ENCODE measurements at places on chromosomes 7 and 10. TPM values are rescaled to one million over a fixed set of nuclear protein-coding genes. Genes with fewer than 3 reads are reported as not detected.
A peak's percentile ranks its signal among the peaks of the same experiment; 100 is the strongest.

GRCh38 chr10:30022590-30022989, 36.8 kb downstream of the JCAD start:
- DNase-seq = no peak

DNA sequence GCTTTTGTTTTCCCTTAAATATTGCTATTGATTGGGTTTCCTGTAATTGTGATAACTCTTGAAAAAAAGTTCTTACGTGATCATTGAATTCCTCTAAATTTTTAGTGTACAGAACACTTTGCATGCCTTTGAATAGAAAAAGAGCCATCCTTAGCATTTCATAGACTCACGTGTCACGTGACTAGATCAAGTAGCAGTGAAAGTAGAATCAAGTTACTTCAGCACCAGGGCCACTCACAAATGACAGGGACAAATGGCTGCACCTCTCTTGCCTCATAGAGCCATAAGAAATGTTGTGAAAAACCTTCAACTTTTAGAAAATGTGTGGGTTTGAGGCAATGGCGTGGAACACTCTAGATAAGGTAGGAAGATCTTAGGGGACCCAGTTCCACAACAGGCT, 203.8 kb downstream of the ZEB1 start:
- DNase-seq = no peak

The APBB1IP gene
- 8.1 TPM for total RNA-seq

The TAS2R41 gene
- not detected for total RNA-seq

DNA sequence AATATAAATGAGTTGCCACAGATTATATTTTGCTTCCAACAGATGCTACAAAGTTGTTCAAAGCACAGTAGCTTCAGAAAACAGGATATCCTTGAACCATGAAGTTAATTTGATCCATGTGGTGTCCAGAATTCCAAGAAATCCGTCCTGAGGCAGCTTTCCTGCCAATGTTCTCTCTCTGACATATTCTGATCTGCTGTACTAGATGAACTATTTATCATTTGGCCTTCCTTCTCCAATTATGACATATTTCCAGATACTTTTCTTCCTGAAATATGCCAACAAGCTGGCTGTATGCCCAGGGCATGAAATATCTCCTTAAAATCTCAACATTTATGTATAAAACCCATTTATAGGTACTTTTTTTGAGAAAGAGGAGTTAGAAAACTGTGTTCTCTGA, 141.1 kb downstream of the SPAG6 start:
- no peak for DNase-seq

The EN2 gene
- total RNA-seq = 0.15 TPM

GRCh38 chr7:155289107-155289506, 8.6 kb upstream of the INSIG1 start:
- DNase-seq = no peak

GRCh38 chr10:49039409-49039808, 75.9 kb downstream of the VSTM4 start:
- no peak for DNase-seq

The EBF3 gene
- 10.1 TPM for total RNA-seq

The OPALIN gene
- total RNA-seq = not detected

- no peak for DNase-seq
Measured at GRCh38 chr10:133167693-133168616, 7.9 kb downstream of the KNDC1 start.

The MPLKIP gene
- total RNA-seq = 20.5 TPM

The CYP26A1 gene
- total RNA-seq = 0.29 TPM

The GPNMB gene
- total RNA-seq = 109 TPM

- peak; percentile 40 for DNase-seq
Measured at GRCh38 chr10:10644008-10644646, 373.5 kb upstream of the CELF2 start.

- peak; percentile 70 for DNase-seq
Measured at GRCh38 chr10:97574374-97575126, 2.0 kb downstream of the ANKRD2 start.

GRCh38 chr10:121598263-121599249, at the start of gene FGFR2:
FGFR2 (minus strand) TSS chr10:121598444; CDS start chr10:121593817, 4,627 bp downstream.
- DNase-seq = peak; percentile 82

DNA sequence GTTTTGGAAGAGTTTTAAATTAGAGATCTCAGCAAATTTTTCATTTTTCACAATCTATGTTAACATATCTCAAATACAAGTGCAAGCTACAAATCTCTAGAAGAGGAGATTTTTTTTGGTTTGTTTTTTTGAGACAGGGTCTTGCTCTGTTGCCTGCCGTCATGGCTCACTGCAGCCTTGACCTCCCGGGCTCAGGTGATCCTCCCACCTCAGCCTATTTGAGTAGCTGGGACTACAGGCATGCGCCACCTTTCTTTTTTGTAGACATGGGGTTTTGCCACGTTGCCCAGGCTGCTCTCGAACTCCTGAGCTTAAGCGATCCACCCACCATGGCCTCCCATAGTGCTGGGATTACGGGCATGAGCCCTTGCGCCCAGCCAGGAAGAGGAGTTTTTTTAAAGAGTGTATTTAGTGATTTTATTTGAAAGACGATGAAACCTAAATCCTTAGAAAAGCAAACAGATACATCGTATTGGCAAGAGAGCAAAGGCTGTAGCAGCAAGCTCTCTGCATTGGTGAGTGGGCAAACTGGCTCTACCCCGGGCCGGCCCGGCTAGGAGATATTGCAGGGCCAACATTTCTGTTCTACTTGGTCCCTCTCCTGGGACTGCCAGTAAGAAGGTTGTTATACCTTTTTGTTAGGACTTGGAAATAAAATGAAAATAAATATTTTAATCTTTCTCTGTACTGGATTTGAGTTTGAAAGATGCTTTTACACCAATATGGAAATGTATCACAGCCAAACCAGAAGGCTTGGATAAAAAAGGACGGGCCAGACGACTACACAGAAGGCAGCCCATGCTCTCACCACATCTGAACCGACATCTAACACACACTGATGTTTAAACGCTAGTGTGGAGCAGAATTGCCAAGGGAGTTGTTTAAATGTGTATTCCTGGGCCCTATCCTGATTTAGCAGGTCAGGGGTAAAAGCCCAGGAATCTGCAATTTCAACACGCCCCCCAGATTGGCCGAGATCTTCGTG, 49.6 kb upstream of the RHEB start:
- no peak for DNase-seq

The TMEM139 gene
- 4.1 TPM for total RNA-seq

GRCh38 chr7:107712025-107712424, 31.9 kb upstream of the CBLL1 start:
- no peak for DNase-seq

GRCh38 chr7:38211940-38212339, 33.9 kb downstream of the STARD3NL start:
- DNase-seq = no peak

DNA sequence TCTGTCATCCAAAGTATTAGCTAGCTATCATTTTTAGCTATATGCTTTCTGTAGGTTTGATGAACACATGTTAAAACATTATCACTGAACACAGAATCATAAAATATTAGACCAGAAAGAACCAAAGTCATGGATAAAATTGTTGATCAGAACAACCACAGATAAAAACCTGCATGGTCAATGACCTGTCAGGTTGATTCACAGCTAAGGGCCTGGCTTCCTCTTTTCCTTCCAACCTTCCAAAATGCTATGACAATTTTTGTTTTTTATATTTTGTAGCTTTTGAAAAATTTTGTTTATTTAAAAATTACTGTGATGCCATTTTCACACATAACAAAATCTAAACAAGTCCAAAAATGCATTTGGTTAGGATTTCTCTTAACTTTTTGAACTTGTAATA, 444.4 kb upstream of the CHRM2 start:
- no peak for DNase-seq

DNA sequence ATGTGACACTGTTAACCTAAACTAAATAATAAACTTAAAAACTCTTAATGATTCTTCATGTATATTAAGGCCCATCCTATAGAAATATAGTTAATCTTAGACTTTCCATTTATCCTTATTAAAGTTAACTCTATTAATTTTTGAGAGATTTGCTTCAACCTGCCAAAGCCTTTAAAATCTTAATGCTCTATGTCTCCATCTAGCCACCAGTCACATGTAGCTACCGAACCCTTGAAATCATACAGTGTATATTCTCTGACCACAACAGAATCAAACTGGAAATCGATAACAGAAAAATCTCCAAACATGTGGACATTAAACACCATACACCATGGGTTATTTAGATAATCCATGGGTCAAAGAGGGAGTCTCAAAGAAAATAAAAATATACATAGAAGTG, 51.9 kb downstream of the ASZ1 start:
- DNase-seq = no peak

GRCh38 chr7:64541438-64542359, 21.2 kb downstream of the ZNF680 start:
- DNase-seq = no peak

DNA sequence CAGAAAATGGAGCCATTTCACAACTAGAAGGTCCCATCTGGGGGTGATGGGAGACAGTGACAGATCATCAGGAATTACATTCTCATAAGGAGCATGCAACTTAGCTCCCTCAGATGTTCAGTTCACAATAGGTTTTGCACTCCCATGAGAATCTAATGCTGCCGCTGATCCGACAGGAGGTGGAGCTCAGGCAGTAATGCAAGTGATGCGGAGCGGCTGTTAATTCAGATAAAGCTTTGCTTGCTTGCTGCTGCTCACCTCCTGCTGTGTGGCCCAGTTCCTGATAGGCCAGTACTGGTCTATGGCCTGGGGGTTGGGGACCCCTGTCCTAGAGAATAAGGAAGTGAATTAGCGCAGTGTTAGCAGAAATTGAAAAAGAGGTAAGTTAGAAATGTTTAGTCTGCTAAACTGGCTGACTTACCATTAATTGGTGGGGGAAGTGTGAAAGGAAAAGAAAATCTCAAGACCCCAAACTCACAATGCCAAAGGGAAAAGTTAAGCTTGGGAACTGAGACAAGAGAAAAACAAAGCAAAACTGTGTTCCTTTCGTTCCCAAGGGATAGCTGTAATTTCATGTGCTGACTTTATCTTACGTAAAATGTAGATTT, 76.4 kb downstream of the LYZL2 start:
- no peak for DNase-seq

GRCh38 chr10:58508316-58508715, 4.4 kb upstream of the BICC1 start:
- DNase-seq = no peak

GRCh38 chr7:128791121-128791971, at the start of gene CCDC136:
CCDC136 (plus strand) TSS chr7:128791968; CDS start chr7:128792412, 444 bp downstream.
- peak; percentile 76 for DNase-seq

GRCh38 chr7:102300643-102301221, 14.1 kb downstream of the SH2B2 start:
- DNase-seq = no peak

DNA sequence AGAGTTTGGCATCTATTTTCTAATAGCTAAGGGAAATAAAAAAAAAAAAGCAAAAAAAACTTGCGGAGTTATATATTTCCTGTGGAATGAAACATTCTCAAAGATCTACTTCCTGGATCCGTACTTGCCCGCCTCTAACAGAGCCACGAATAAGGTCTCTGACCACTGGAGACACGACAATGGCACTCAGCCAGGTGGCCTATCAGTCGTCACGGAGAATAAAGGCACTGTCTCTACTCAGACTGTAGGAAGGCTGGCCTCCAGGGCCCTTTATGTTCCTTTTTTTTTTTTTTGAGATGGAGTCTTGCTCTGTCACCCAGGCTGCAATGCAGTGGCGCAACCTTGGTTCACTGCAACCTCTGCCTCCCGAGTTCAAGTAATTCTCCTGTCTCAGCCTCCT, 58.7 kb downstream of the RGS10 start:
- no peak for DNase-seq

The GFRA1 gene
- total RNA-seq = 4.9 TPM

DNA sequence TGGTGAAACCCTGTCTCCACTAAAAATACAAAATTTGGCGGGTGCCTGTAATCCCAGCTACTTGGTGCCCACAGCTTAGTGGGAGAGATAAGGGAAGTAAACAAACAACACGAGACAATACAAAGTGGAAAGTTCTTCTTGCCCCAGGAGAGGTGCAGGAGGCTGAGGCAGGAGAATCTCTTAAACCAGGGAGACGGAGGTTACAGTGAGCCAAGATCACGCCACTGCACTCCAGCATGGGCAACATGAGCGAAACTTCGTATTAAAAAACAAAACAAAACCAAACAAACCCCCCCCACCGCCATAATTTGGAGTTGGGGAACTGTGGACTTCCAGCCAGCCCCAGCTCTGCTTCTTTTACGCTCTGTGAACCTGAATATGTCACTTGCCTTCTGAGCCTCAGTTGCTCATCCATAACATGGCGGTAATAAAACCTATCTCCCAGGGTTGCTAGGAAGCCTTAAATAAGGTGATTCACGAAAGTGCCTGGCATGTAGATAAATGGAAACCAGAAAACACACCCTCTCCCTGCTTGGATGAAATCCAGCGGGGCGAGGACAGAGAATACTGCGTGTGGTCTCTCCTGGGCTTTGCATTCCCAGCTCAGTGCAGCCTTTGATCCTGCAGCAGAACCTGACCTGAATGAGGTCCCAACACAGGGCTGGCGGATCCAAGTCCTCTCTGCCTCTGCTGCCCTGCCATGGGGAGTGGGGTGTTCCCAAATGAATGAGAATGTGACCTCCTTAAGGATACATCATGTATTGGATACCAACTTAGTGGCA, 10.2 kb downstream of the MLXIPL start:
- no peak for DNase-seq

DNA sequence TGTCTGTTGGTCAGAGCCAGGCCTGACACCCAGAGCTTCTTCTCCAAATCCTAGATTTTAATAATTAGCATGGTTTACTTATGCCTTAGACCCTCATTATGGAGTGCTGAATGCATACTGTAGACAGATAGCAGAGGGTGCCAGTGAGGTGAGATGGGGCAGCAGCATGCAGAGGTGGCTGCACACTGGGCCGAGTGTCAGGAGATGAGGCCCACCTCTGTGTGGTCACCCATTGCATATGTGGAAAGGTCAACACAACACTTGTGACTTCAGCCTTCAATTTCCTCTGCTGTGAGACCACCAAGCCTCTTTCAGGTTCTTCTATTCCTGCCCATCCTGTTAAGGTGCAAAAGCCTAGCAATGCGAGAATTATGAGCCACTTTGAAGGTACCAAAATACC, 39.7 kb upstream of the NMT2 start:
- DNase-seq = no peak

- DNase-seq = no peak
Measured at GRCh38 chr7:106339513-106340246, 54.9 kb upstream of the NAMPT start.

The JCAD gene
- total RNA-seq = 52.8 TPM

GRCh38 chr7:25109276-25109675, 15.8 kb downstream of the CYCS start:
- DNase-seq = no peak

Data from left cardiac atrium (tissue), 4 donors.